Endothelial cell (in vitro differentiated cells): ENCODE measurements at places on chromosomes 3 and 15.

DNA sequence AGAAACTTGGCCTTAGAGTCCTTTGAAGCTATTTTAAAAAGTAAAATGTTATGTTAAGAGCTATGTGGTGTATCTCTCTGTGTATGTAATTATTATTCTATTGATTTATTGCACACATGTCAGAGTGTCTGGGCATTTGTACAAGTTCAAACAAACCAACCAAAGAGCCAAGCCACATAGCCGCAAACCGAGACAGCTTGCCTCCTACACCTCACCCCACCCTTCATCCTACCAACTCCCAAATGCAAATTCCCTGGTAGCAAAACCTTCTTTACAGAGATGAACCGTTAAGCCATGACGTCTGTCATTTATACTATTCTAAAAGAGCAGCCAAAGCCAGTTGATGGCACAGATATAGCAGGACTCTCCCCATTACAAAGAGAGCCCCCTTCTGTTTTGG, 332.3 kb downstream of the ERC2 start:
- DNase-seq, result no peak

- no peak for DNase-seq
Observed at GRCh38 chr3:121414924-121415323, 130.9 kb downstream of the POLQ start.

DNA sequence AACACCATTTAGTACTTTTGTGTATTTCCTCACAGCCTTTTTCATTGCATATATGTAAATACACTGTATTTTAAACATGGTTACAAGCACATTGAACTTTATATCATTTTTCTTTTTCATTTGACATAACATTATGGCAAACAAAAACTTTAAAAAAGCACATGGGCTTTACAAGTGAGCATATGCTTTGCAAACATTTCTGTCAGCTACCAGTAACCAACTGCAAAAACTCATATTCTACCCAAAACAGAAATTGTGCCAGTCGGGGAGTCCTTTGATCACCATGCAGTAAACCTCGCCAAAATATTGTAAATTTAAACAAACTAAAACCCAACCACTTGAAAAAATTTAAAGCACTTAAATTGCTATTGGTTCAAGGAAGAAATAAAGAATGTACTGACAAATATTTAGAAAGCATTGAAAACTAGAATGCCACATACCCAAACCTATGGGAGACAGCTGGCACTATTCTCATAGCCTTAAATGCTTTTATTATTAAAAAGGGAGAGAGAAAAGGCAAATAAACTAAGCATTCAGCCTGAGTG, 24.4 kb downstream of the ZNF710 start:
- no peak for DNase-seq

DNA sequence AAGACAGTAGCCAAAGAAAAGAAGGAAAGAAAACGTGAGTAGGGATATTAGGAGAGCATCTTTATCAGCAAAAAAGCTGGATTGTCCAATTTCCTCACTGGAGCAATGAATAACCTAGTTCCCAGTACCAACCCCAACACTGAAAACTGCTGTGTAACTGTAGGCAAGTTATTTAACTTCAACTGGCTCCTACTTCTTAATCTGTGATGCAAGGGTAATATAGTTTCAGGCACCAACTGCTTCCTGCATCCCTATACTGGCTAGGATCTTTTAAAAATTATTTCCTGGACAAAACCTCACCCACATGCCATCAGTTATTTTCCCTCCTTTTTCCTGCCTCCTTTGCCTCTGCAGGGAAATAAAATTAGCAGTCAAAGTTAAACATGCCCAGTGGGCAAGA, 59.6 kb downstream of the ZBTB20 start:
- DNase-seq, result no peak
